Prostate gland (tissue), 2 donors: ENCODE measurements at places on chromosomes 1 and 21.

GRCh38 chr1:162884831-162885230, 23.9 kb upstream of the CCDC190 start:
- no peak for DNase-seq

DNA sequence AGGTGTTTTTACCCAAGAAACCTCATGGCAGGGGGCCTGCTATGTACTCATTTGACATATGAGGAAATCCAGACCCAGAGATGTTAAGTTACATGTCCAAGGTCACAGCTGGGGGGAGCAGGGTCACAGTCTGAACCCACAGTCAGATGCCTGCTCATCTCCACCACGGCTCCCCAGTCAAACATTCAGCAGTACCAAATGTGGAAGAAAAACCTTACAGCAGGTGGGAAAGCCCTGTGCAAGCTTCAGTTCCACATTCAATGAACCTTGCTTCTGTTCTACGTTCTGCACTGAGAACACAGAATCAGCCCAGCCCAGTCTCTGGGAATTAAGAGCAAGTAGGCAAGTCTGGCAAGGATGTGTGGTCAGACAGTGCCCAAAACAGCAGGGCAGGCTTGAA, 35.2 kb downstream of the LRP8 start:
- no peak for DNase-seq

GRCh38 chr1:178075333-178075732, 18.6 kb upstream of the RASAL2 start:
- no peak for DNase-seq

DNA sequence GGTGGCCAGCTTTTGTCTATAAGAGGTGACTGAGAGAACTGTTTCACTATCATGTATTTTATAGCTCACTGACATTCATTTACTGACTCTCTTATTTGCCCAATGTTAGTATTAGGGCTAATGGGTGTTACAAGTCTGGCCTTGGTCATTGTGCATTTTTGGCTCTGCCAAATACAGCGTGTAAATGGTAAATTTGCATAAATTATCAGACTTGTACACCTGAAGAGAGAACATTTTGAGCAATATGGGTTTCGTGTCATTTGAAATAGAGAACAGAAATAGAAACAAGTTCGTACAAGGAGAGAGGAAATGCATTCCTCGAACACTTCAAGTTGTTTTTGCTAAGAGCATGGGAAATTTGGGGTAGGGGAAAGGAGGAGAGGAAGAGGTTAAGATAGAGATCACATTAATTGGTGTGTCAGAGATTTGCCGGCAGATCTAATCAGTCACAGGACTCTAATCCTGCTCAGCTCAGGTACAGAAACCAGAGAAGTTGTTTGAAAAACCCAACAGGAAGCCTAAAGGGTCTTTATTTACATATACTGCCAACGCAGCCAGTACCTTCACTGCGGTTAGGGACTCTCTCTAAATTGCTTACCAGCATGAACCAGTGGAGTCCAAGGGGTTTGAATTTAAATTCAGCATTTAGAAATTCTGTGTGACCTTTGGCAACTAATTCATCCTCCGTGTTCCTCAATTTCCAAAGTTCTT, 261.5 kb downstream of the GPATCH2 start:
- DNase-seq = no peak

GRCh38 chr1:180586671-180587155, 27.9 kb downstream of the OVAAL start:
- peak; percentile 69 for DNase-seq

DNA sequence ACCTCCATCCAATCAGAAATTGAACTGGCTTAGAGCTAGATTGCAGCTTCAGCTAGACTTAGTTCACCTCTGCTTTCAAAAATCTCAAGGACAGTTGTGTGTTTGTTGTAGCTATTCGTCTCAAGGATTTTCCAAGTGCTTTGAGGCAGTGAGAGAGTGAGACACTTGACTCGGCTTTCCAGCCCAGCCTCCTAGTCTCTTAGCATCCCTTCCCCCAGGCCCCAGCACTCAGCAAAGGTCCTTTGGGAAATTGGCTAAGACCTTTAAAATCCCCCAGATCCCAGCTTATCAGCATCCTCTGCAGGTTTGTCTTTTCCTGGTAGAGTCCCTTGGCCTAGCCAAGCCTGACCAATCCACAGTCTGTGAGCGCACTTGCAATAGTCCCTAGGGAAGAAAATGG, 47.9 kb upstream of the PROX1 start:
- no peak for DNase-seq
